ENCODE measurements at places on chromosomes 1 and 21.

GRCh38 chr1:248730507-248731335, 24.8 kb downstream of the LYPD8 start:
- DNase-seq: no peak

- DNase-seq: no peak
Measured at GRCh38 chr1:41319807-41320711, 41.2 kb upstream of the FOXO6 start.

DNA sequence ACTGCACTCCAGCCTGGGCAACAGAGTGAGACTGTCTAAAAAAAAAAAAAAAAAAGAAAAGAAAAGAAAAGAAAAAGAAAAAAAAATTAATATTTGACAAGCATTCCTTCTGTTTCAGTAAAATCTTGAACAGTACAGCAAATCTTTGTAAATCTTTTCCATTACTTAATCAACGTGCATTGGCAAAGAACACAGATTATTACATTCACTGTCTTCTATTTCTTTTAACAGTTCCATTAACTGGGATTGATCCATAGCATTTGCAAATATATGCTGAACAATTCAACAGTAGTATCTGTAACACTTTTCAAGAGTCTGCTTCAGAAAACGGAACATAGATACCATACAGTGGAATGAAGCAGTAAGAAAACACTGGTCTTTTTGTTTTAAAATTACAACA, 9.8 kb downstream of the SAMD13 start:
- DNase-seq: no peak

DNA sequence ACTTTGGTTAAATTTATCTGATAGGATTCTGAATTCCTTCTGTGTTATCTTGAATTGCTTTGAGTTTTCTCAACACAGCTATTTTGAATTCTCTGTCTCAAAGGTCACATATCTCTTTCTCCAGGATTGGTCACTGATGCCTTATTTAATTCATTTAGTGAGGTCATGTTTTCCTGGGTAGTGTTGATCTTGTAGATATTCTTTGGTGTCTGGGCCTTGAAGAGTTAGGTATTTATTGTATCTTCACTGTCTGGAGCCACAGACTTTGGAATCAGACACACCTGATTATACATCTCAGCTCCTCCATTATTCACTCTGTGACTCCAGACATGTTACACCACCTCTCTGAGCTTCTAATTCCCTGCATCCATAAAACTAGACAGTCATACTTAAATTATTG, 34.2 kb upstream of the ETS2 start:
- no peak for DNase-seq

DNA sequence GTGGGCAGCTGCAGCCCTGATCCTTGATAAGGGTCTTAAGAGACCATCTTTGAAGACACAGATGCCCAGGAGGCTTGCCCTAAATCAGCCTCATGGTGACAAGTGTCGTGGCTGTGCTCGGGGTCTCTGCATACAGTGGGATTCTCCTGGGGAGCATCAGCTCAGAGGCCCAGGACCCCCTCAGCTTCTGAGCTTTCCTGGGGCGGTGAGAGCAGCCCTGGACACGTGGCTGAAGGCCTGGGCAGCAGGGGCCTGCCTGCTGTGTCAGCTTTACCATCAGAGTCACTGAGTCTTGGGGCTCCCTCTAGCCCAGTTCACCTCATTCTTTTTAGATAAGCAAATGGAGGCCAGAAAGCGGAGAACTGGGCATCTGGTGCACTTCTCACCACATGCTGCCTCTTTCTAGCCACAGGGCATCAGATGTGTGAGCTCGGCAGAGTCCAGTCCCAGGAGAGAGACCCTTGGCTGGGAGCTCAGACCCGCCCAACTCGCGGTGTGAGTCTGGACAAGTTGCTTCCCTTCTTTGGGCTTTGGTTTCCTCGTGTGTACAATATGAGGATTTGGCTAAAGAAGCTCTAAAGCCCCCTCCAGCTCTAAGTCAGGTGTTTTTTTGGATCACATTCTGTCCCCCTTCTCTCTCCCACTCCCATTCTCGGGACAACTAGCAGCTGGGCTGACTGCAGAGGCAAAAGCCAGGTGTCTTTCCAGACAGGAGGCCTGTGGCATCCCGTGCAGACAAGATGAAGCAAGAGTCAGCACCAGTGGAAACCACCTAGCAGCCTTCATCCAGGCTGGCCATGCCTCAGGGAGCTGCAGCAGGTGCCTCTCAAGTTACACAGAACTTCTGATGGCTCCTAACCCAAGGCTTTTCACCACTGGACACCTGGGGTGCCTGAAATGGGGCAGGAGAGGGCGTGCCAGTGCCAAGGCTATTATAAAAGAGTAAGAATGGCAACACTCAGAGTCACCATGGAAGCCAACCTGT, 119.1 kb downstream of the KCNN3 start:
- DNase-seq: no peak

GRCh38 chr1:3159121-3159520, 90.1 kb downstream of the PRDM16 start:
- DNase-seq: no peak

DNA sequence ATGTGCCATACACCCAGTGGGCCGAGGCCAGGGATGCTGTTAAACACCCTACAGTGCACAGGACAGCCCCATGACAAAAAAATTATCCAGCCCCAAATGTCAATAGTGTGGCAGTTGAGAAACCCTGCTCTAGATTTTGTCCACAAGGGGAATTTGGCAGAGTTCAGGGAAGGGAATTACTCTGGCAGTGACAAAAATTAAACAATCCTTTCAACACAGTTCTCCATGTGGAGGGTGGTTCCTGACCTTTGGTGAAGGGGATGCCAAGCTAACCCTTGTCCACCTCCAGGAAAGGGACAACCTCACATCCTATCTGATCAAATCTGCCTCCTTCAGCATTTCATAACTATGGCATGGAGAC, 28.4 kb upstream of the CD84 start:
- DNase-seq: no peak

- DNase-seq: no peak
Measured at GRCh38 chr1:244218220-244218619, 167.1 kb downstream of the ZBTB18 start.

DNA sequence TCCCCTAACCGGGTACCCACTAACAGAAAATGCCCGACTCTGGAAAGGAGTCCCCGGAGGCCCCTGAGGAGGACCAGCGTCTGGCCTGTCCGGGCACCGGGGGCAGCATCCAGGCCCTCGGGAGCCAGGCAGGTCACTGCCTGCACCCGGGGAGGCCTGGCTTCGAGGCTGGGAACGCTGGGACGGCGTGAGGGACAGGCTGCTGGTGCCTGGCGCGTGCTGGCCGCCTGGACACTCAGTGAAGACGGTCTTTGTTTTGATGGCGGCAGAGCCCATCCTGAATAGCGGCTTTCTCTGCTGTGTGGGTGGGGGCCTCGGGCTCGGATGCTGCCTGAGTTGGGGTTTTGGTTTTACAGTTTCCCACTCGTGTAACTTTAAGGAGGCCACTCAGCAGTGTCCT, 37.6 kb downstream of the PRKCZ start:
- no peak for DNase-seq

- DNase-seq: no peak
Measured at GRCh38 chr1:160226623-160227022, 21.4 kb downstream of the PEA15 start.

GRCh38 chr1:22848405-22848804, 124.3 kb downstream of the LACTBL1 start:
- no peak for DNase-seq

DNA sequence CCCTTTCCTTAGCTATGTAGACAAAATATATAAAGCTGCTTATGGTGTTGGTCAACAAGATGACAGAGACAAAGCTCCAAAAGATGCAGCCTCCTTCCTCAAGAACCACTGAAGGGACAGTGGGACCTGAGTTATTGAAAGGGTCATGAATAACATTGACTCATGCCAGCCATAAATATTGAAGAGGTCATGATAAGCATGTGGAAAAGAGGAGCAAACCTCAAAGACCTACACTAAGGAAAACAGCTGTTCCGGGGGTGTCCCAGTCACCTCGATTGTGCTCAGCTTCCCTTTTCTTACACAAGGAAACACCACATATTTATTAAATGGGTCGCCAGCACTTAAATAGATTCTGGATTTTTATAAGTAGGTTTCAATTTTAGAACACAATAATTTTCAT, 112.9 kb downstream of the PTPRC start:
- DNase-seq: no peak

DNA sequence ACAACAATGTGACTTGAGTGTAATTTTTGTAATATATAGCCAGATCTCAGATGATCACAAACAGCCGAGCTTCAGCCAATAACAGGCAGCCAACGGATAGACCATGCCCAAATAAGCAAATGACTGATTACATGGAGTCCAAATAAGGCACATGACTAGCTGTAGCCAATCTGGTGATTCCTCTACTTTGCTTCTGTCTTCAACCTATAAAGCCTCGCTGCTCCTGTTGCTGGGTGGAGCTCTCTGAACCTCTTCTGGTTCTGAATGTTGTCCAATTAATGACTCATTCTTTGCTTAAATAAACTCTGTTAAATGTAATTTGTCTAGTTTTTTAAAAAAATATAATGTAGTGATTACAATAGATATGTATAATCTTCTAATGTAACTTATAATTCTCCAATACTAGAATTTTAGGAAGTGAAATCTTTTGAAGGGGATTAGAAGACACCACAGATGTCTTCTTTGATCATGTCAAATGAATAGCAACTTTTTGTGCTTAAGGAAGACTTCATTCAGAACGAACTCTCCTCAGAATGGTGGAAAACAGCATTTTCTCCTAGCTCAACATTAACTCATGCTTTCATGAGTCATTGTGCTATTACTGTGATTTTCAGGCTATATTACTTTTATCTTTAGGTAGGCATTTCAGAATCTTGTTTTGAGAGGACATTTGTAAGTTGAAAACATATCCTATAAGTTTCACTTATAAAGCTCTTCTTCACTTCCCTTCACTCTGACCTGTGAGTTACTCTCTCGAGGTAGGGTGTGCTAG, 857.8 kb upstream of the B3GALT2 start:
- no peak for DNase-seq

- peak; percentile 74 for DNase-seq
Measured at GRCh38 chr1:209435654-209436566, 147.6 kb upstream of the CAMK1G start.

DNA sequence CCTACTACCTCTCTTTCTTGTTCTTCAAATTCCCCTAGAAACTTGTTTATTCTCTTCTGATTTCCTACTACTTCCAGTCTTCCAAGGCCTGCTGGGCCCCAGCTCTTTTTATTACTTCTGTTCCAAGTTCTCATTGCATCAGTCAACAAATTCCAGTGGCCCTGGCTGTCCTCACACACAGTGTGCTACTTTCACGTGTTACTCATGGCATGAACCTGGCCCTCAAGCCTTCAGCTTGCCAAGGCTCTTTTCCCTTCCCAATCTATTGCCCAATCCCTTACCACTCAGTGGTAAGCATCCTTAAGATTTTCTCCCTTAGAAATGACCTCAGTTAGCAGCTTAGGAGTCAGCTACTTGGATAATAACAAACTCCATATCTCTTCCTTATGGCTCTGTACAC, 613.5 kb downstream of the LMO4 start:
- no peak for DNase-seq

DNA sequence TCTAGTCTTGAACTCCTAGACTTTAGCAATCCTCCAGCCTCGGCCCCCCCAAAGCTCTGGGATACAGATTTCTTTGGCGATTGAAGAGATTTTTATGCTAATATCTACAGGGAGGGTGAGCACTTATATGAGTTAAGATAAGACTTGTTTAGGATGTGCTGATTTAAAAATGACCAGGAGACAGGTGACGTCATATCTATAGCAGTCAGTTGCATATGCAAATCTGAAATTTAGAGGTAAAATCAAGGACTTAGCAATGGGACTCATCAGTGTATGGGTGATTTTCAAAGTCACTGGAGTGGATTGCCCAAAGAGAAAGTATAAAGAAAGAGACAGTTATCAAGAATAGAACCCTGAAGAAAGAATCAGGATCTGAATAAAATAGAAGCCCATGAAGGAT, 394.5 kb downstream of the ADGRL2 start:
- no peak for DNase-seq

DNA sequence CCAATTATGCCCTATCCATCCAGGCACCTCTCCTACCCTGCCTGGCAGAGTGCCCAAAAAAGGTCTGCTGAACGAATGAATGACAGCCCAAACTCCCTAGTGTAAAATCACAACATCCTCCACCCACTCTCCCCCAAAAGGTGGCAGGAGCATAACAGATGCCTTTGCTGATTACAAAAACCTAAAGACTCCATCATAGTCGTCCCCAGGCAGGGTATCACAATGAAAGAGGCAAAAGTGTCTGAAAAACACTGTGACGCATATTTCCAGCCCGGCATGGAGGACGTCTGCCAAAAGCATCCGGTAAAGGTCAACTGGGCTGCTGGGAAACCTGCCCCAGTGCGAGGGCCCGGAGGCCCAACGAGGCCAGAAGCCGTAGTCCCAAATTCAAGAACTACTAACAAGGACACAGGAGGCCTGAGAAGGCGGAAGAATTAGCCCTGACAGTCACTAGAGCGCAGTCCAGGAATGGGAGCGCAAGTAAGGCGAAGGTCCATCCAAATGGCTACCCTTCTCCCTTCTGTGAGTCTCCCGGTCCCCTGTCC, 576 bp downstream of the SMIM12 start:
- no peak for DNase-seq

DNA sequence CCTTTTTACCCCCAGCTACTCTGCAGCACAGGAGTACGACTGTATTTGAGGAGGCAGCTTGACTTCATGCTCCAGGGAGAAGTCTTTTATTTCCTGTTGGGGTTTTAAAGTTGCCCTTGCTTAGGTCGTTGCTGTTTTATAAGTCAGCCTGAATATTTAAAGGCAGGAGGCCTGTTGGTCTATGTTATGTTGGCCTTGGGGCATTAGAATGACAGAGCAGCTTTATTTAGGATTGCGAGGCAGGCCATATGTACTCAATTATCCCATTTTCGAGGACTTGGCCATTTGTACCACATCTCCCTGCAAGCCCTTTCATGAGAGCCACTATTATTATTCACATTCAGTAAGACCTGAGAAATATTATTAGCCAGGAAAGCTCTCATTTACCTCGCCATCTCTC, 47.0 kb downstream of the KIF26B start:
- no peak for DNase-seq

- no peak for DNase-seq
Measured at GRCh38 chr1:228753786-228754360, 18.6 kb downstream of the RHOU start.

DNA sequence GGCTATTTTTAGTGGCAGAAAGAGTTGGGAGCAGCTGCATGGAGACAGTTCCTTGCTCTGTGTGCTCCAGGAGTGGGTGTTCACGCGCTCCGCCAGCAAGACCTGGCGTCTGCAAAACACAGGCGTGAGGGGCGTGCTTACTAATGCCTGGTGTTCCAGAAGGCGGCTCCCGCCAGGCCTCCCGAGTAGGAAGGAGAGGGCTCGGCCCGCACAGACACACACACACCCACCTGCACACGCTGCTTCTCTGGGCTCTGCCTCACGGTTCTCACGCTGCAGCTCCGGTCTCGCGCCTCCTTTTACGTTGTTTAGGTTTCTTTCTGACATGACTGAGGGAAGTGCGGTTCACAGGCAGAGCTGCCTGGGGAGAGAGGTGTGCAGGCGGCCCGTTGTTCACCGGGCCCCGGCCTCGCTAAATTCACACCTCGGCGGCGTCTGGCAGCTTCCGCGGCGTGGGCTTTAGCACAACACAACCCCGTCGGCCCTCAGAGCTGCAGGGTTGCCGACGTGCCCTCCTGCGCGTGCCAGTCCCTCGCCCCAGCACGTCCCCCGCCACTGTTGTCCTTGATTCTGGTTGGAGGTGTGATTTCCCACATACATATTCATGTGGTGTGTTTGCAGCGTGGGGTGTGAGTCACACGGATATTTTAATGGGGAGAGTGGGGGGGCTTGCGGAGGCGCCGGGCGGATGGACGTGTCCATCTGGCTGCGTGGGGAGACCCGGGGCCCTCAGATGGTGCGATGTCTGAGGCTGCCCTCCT, 77.0 kb downstream of the SKI start:
- peak; percentile 81 for DNase-seq

- no peak for DNase-seq
Measured at GRCh38 chr1:153922076-153922971, 448 bp downstream of the GATAD2B start.

Data from right hindlimb (tissue), 1 donor.